ENCODE measurements at places on chromosomes 3 and 15.

- no peak for DNase-seq
Measured at GRCh38 chr15:35496585-35496984, 49.4 kb downstream of the DPH6 start.

DNA sequence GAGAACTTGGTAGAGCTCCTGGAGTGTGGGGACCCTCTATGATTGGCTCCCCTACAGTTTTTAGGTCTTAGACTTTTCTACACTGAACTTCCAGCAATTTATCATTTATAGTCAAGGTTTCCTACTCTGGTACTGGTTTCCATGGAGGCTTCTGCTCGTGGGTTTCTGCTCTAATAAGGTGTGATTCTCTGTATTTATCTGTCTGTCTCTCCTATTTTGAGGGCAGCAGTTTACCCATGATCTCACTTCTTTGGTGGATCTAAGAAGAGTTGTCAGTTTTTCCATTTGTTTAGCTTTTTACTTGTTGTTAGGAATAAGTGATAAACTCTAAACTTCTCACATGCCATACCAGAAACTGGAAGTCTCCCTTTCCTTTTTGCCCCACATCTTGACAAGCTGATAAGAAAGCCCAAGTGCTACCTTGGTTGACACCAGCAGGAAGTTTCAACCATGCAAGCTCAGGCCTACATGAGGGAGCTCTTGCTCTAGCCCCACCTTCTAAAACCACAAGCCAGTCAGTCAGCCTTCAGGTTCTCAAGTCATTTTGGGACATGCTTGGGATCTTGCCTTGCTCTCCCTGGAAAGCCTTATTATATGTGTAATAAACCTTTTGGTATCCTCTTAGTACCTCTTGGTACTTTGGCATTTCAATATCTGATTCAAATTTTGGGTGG lies 10.0 kb downstream of the TIMMDC1 start:
- no peak for DNase-seq

DNA sequence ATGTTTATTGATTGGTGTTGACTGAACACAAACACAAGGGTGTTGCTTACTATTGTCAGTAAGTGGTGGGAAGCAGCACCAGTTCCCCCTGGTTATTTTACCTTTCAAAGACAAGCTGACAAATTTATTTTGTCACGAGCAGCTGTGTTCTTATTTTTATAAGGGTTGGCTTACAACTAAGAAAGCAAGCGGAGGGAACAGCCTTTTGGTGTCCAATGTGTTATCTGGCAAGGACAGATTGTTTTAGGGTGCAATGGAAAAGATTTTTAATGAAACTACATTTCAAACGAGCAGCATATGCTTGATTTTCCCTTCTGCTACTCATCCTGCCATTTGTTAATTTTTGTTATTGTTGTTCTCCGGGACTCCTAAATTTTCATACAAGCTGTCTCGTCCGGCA lies 920.6 kb upstream of the CFAP20DC start:
- no peak for DNase-seq

- DNase-seq, result no peak
Measured at GRCh38 chr3:30495172-30496065, 111.0 kb upstream of the TGFBR2 start.

- DNase-seq, result no peak
Measured at GRCh38 chr3:138389841-138390581, 41.6 kb downstream of the MRAS start.

DNA sequence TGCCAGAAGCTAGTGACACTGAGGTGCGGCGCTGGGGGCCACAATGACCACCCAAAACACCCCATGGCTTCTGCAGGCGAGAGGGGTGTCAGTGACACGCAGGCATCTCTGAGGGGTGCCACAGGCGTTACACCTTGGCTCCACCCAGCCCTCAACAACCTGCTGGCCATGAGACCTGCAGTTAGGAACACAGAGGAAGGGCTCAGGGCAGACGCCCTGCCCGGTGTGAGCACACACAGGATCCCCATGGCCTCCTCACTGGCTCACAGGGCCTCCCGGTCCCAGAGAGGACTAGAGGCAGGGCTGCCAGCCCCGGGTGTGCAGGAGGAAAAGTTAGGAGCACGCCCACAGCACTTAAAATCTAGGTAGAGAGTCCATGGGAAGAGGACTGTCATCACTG lies 35.1 kb downstream of the CYFIP1 start:
- DNase-seq, result no peak

DNA sequence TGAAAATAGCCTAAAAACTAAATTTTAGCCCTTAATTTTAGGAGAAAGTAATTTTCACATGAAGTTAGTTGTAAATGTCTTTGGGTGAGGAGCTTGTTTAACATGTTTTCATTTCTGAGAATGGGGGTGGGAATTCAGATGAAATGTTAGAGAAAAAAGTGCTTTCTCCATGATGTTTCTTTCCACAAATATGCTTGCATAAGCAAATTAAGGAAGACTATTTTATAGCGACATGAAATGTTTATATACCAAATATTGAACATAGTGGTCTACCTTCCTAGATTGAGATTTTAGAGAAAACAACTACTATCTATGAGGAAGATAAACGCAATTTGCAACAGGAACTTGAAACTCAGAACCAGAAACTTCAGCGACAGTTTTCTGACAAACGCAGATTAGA lies 13.0 kb upstream of the RPLP1 start:
- DNase-seq, result no peak

DNA sequence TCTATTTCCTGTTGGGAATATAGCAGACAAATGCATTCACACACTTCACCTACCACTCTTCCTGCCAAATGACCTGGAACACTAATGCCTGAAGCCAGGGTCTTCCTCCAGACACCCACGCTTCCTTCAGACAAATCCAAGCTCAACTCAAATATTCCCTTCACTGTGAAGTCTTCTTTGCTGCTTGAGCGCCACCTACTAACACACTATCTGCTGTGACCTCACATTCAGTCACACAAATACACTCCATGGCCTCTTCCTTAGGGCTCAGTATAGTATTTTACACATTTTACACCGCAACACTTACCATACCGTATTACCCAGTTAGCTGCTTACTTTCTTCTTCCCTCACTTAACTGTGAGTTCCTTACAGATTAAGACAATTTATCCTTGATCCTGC lies 149.4 kb downstream of the SHOX2 start:
- DNase-seq, result no peak

GRCh38 chr15:66833803-66834202 lies 131.8 kb downstream of the SMAD6 start:
- no peak for DNase-seq

GRCh38 chr3:10474847-10475246 lies 30.5 kb downstream of the ATP2B2 start:
- no peak for DNase-seq

DNA sequence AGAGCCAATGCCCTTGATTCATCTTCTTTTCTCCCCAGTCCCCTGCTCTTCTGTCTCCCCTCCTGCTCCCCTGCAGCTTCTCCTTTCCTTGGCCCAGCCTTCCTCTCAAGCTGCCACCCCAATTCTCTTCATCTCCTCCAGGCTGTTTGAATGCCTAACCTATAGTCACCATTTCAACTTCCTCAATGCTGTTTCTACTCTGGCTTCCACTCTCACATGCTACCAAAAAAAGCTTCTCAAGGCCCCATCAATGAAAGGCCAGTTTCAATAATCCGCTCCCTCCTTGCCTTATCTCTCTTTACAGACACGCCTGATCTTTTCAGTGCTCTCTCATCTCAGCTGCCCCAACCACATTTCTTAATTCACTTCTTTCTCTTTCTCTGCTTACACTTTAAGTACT lies 212.2 kb upstream of the GPR149 start:
- DNase-seq, result no peak

DNA sequence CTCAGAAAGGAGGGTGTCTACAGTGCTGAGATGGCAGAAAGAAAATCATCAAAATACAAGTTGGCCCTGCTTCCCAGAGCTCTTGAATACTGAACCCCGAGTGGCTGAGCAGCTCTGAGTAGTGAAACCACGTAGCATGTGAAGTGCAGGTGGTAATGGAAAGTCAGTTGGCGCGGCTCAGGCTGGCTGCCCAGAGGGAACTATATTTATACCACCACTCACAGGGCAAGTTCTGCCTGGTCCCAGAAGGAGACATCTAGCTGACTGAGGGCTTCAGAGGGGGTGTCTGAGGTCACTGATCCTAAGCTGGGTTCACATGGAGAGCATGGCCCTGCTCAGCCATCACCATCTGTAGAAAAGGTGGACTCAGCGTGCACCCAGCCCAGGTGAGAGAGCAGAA lies 129.6 kb upstream of the AGBL1 start:
- DNase-seq, result no peak

Measured in stimulated activated CD8-positive, alpha-beta memory T cell treated with anti-CD3 and anti-CD28 coated beads, Interleukin-7, amount 100 ng/mL, for 1 hour (primary cell).